ENCODE measurements at places on chromosomes 4 and X.

DNA sequence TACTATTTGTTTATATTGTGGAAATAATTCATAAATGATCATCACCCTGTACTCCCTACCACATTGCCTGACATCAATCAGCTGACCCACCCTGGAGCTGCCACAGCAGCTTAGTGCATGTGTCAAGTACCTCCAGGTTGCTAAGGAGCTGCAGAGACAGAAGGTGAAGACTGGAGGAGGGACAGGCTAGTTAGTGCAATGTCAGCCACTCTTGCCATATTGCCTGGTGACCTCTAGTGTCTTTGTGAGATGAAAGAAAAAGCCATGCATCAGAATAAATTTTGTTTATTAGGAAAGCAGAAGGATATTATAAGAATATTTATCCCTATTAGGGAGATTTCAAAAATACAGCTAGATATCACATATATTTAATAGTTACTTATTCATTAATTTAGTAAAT is 243.9 kb upstream of the FAT4 start:
- no peak for DNase-seq

DNA sequence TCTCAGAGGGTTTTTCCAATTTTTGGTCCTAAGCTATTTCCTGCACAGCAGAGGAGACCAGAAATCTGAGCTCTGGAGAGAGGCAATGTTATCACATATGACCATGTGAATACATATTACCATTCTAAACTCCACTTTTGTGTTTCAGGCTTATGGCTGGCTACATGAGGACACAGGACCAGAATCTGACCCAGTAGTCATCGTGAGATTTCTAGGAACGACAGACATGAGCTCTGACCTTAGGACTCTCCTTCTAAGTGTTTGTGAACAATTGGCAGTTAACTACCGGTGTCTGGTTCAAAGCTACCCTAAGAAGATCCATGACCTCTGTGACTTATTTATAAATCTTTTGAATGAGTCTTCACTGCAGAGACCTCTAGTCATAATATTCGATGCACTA is 198.6 kb downstream of the NWD2 start:
- DNase-seq = no peak

DNA sequence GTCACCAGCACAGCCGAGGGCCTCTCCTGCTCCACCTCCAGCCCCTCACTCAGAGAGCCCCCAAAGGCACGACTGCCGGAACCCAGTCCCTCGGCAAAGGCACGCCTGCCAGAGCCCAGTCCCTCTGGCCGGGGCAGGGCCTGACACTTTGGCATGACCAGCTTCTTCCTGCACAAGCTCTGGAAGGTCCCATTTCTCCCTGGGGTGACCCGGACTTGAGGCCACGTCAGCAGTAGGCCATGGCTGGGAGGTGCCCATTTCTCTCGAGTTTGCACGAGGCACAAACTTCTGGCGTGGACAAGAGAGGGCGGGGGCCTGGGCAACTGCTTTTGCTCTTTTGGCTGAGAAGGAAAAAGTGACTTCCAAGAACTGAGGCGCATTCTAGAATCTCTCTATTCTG is 62.2 kb upstream of the GPR78 start:
- DNase-seq = no peak

- no peak for DNase-seq
Measured at GRCh38 chrX:40816906-40817305, 81.6 kb upstream of the MED14 start.

GRCh38 chrX:1392376-1393068 is 609 bp upstream of the SLC25A6 start:
- no peak for DNase-seq

- no peak for DNase-seq
Measured at GRCh38 chr4:16505726-16506125, 279.5 kb upstream of the TAPT1 start.

GRCh38 chrX:7286168-7286837 is 138.3 kb upstream of the PUDP start:
- no peak for DNase-seq

- no peak for DNase-seq
Measured at GRCh38 chr4:118991686-118992085, 103.0 kb downstream of the SYNPO2 start.

- no peak for DNase-seq
Measured at GRCh38 chrX:86935988-86936387, 581.6 kb upstream of the KLHL4 start.

GRCh38 chr4:77788990-77789389 is 30.2 kb downstream of the CNOT6L start:
- DNase-seq = no peak

DNA sequence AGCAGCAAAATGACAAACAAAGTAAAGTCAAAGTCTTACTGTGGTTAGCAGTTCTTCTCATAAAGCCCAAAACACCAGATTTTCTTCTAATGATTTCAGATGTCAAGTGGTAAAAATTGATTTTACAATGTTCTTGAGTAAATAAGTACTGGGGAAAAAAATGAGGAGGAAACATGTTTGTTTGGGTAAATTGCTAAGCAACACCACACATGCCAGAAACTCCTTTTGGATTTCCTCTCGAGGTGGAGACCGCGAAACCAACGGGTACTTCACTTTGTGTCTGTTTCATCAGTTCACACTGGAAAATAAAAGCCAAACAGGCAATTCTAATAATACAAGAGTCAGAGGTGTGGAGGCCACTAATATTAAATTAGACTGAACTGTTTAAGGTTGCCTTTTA is 4.6 kb upstream of the PKD2 start:
- DNase-seq = no peak

- no peak for DNase-seq
Measured at GRCh38 chr4:80240976-80241375, 25.5 kb upstream of the FGF5 start.

DNA sequence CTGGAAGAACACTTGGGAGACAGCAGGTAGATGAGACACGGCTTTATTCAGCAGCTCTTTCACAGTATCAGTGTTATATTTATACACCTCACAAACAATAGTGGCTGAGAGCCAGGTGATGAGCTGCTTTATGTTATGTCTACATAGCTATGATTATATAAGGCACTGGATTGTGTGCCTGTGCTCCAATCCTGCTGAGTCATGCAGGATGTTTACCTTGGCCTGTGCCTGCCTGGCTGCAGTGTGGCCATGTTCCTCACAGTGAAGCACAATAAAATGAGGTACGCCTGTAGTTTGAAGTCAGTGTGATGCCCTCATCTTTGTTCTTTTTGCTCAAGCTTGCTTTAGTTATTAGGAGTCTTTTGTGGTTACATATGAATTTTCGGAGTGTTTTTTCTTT is 31.3 kb downstream of the CXCL13 start:
- no peak for DNase-seq

DNA sequence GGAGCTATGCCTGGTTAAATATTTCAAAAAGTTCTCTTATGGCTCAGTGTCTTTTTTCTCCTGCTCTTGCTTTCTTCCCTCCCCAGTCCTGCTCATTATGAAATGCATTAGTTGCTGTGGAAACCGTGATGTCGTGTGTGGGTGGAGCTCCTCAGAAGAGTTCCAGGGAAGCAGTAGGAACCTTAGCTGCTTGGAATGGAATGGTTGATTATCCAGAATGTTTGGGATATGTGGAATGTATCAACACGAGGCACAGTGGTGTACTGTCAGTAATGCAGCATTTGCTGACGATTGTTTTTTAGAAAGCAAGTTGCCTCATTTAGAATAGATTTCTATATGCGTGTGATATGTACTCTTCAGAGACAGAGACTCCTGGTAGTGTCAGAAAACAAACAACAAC is 333.2 kb downstream of the ARHGAP10 start:
- DNase-seq = no peak

DNA sequence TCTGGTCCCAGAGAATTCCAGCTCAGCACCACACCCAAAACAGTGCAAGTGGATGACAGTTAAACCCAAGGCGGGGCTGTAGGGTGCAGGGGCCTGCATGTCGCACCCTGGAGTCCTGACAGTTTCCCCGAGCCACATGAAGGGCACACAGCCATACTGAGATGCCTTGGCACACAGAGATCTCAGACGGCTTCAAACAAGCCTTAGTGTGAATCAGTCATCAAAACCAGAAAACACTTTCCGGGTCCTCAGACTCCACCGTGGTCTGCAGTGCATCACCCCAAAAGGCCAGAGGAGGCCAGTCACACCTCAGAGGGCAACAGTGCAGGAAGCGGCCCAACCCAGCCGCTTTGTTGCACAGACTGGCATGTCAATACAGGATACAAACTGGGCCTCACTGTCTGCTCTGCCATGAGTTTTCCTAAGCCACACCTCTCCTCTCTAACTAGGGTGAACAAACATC is 64.6 kb upstream of the ENPP6 start:
- peak; percentile 11 for DNase-seq

DNA sequence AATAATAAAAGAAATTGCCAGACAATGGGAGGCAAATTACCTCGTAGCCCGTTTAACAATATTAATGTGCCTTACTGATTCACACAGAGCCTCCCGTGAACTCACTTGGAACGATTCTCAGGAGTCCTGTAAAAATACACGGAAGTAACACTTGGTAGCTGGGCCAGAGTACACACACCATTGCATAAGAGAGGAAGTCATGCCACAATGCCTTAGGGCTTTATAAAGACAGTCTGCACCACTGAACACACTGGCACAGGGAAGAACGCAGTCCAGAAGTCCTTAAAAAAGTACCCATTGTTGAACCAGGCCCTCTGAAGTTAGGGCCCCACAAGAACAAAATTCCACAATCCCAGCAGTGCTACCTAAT is 15.1 kb downstream of the SLC2A9 start:
- no peak for DNase-seq

- DNase-seq = no peak
Measured at GRCh38 chr4:10682397-10682796, 2.2 kb downstream of the CLNK start.

- no peak for DNase-seq
Measured at GRCh38 chrX:31499109-31499508, 427.3 kb upstream of the FTHL17 start.

DNA sequence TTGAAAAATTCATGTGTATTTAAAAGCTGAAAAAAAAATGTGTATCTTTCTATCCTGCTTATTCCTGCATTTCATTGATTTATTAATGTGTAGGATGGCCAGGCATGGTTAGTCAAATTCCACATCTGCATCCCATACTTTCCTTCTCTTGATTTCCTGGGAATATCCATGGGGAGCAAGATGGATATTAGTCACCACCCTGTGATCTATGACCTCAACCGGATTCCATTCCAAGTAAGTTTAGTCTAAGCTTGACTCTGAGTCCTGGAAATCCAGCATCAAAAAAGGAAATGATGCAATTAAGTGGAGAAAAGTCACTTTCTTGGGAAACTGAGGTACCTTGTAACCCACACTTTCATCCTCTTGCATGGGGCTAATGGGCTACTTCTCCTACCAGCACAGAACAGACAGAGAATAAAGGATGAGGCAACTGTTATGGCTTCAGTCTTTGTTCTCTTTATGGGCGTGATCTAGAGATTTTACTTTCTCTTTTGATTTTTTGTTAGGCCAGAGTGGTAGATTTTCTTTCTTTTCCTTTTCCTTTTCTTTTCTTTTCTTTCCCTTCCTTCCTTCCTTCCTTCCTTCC is 17.1 kb upstream of the BEX4 start:
- no peak for DNase-seq

- no peak for DNase-seq
Measured at GRCh38 chrX:23887451-23887850, 20.3 kb downstream of the APOO start.

- DNase-seq = no peak
Measured at GRCh38 chr4:89157488-89158024, 46.2 kb downstream of the TIGD2 start.

DNA sequence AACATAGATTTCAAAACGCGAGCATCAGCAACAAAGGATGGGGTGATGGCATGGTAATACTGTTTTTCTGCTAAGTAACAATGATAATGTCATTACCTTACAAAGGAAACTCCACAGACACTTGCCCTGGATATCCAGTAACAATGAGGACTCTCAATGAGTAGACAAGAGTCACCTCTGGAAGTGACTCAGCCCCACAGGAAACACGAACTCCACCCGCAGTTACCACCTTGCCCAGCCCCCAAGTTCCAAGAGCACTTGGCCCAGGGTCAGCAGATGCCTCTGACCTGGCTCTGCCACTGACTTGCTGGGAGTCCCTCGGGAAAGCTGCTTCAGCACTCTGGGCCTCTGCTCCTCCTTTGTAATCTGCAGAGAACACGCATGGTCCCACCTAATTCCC is 110.3 kb upstream of the MAP3K15 start:
- no peak for DNase-seq

DNA sequence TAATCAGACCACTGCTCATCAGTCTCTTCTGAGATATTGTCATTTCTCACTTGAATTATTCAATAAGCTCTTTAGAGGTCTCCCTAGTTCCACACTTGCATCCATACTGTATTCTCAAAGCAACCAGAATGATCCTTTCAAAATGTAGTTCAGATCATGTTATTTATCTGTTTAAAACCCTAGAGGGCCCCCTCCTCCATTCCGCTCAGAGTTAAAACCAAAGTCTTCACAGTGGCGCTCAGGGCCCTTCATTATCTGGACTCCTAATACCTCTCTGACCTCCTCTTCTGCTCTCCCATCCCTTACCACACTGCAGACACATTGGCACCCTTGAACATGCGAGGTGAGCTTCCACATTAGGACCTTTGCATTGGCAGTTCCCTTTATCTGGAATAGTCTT is 32.7 kb upstream of the HPGDS start:
- DNase-seq = no peak

GRCh38 chr4:41331224-41331623 is 74.5 kb downstream of the UCHL1 start:
- no peak for DNase-seq

DNA sequence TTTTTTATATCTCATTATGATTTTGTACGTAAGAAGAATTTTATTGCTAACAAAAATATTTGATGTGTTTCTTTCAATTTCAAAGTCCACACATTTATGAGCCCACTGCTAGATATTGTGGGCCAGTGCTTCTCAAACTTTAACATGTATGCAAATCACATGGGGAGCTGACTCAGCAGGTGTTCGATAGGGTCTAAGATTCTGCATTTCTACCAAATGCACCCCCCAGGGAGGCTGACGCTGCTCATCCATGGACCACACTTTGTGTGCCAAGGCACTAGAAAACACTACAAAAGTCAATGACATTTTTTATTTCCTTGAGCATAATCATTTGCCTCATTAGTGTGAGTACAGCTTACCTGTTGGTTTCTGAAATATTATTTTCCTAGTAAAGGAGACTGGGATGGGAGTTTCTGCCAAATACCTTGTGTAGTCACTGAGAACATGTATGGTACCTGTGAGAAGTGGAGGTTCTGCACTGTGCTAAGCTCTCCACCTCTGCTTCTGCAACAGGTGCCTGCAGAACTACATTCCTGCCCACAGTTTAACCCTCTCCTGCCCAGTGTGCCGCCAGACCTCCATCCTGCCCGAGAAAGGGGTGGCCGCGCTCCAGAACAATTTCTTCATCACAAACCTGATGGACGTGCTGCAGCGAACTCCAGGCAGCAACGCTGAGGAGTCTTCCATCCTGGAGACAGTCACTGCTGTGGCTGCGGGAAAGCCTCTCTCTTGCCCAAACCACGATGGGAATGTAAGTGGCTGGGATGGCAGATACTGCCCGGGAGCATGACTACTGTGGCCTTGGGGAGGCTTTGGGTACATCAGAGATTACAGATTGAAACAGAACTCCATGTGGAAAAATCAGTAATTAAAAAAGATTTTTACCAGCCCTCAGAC is 68.9 kb upstream of the MND1 start:
- no peak for DNase-seq

Data from stimulated activated CD4-positive, alpha-beta T cell treated with anti-CD3 and anti-CD28 coated beads, Interleukin-1b, Interleukin-23, amount 100 ng/mL, for 1 hour (primary cell).